ENCODE measurements at places on chromosomes 2 and 18.

GRCh38 chr2:55120634-55121359, 70.5 kb upstream of the RTN4 start:
- peak; percentile 46 for DNase-seq

- DNase-seq = no peak
Measured at GRCh38 chr2:177970670-177971454, 101.7 kb downstream of the PDE11A start.

- DNase-seq = no peak
Measured at GRCh38 chr2:31402388-31402787, 12.2 kb downstream of the XDH start.

DNA sequence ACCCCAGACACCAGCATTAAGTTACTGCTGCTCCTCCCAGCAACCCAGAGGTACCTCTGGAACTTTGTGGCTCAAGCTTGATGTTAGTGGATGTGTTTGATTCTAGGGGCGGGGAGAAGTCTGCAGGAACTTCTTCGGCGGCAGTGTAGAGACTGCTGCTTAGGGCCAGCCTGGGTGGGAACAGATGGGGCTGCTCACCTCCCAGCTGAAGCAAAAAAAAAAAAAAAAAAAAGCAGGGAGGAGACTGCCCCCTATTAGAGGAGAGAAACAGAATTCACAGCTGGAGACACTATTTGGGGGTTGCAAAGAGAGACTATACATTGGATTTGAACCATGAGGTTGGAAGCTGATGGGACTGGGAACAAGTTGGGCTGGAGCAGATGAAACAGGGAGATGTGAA, 28.6 kb upstream of the FAM136A start:
- DNase-seq = no peak

GRCh38 chr18:697800-698199, 14.6 kb downstream of the ENOSF1 start:
- DNase-seq = no peak

GRCh38 chr2:109457794-109458193, 156.0 kb downstream of the SEPTIN10 start:
- peak; percentile 22 for DNase-seq

GRCh38 chr2:236363711-236364277, 99.6 kb upstream of the ASB18 start:
- DNase-seq = no peak

DNA sequence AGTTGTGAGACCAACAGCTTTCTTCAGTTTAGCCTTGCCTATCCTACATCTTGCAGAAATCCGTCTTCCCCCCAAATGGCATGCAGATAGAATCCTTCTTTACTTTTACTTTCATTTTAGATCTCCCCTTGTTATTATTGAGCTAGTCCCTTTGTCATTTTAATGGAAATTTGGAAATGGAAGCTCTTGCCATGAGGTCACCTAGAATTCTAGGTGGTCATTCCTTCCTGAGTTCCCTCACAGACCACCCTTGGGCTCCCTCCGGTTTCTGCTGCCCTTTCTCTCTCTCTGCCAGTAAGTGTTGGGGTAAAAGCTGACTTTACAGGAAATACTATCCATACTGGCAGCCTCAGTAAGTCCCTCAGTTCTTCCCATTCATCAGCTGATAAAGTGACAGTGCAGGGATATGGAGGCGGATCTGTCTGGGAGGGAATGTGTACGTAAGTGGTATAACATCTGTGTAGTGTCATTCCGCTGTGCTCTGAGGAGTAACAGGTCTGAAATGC, 30.2 kb downstream of the ARHGAP25 start:
- no peak for DNase-seq

GRCh38 chr18:23113576-23113975, 21.7 kb upstream of the CABLES1 start:
- DNase-seq = no peak

- no peak for DNase-seq
Measured at GRCh38 chr2:159728629-159729028, 16.3 kb downstream of the MARCHF7 start.

DNA sequence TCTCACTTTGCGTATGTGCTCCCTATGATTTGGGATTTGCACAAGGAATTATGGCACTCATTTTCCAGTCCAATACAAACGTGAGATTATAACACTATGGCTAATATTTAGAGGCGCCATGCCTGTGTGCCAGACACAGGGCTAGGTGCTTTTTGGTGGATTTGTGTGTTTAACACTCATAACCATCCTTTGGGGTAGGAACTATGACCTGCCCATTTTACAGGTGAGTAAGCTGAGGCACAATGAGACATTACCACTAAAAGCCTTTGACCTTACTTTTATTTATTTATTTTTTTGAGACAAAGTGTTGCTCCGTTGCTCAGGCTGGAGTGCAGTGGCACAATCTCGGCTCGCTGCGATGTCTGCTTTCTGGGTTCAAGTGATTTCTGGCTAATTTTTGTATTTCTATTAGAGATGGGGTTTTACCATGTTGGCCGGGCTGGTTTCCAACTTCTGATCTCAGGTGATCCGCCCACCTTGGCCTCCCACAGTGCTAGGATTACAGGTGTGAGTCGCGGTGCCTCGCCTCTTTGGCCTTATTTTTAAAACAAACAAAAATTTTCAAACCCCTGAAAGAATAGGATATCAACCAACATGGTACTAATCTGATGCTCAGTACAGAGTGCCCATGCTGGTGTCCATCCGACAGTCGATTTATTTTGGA, 26.6 kb upstream of the GLI2 start:
- DNase-seq = no peak

- no peak for DNase-seq
Measured at GRCh38 chr2:112920923-112921532, 10.1 kb downstream of the IL37 start.

DNA sequence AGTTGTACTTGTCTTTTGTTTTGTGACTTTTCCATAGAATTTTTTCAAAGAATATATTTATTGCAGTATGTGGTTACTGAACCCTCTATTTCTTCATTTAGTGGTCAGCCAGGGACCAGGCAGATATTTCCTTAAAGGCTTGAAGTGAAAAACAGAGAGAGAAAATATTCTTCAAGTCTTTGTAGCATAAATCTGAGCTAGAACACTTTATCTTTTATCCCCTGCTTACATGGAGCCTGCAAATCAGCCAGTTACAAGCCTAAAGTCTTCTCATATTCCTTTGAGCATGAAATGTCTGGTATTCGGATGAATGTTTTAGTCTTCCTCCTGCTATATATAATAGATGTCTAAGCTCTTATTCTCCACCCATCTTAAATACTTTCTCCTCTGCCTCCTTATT, 1557.5 kb upstream of the ACVR2A start:
- no peak for DNase-seq

DNA sequence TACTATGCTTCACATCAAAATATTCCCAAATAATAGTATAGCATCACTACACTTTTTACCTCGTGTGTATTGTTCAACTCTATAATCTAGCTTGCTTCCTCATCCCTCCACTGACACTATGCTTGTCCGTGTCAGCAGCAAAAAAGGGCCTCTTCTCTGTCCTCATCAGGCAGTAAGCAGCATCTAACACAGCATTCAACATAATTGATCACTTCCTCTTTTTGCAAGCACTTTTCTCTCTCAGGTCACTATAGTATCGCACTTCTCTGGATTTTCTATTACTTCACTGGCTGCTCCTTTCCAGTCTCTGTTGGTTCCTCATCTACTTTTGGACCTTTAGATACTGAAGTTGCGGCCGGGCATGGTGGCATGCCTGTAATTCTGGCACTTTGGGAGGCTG, 64.9 kb upstream of the ZSWIM2 start:
- DNase-seq = no peak

- DNase-seq = no peak
Measured at GRCh38 chr2:54306556-54306955, 50.5 kb upstream of the TSPYL6 start.

DNA sequence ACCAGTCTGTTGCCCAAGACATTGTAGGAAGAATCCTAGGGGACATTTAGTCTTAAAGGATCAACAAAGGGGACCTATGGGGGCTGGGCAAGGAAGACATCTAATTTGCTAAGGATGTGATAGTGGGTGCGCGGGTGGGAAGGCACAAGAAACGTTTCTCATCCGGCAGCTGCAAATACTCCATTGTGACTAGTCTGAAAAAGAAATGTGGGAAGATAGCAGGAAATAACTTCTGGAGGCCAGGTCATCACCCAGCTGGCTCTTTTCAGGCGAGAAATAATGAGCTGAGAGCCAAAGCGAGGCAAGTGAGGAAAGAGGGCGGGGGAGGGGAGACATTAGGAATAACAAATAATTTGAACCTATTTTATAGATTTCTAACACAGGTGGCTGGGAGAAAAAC, 70.3 kb upstream of the NCK2 start:
- DNase-seq = no peak

DNA sequence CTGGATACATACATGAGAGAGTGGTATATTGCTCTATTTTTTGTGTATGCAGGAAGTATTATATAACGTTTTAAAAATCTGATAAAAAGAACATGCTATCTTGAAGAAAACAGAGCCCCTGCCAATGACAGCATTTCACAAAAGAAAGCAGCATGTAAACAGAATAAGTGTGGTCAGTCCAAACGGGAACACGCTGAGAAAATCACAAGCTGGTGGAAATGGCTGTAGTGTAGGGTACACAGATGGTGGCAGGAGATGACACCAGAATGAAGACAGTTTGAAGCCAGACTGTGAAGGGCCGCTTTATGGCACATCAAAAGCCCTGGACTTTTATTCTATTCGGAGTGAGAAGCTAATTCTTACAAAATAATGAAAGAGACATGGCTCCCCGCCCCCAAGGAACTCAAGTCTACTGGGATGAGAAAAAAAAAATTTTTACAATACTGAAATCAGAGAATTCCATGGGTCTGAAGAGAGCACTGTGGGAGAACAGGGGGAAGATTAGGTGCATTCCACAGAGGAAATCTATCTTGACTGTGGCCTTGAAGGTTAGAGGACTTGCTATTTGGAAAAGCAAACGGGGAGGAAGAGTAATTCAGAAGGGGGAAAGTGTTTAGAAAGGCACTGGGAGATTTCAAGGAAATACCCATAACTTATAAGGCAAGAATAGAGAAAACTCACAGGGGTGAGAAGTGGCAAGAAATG, 217.7 kb upstream of the SMAD7 start:
- no peak for DNase-seq

DNA sequence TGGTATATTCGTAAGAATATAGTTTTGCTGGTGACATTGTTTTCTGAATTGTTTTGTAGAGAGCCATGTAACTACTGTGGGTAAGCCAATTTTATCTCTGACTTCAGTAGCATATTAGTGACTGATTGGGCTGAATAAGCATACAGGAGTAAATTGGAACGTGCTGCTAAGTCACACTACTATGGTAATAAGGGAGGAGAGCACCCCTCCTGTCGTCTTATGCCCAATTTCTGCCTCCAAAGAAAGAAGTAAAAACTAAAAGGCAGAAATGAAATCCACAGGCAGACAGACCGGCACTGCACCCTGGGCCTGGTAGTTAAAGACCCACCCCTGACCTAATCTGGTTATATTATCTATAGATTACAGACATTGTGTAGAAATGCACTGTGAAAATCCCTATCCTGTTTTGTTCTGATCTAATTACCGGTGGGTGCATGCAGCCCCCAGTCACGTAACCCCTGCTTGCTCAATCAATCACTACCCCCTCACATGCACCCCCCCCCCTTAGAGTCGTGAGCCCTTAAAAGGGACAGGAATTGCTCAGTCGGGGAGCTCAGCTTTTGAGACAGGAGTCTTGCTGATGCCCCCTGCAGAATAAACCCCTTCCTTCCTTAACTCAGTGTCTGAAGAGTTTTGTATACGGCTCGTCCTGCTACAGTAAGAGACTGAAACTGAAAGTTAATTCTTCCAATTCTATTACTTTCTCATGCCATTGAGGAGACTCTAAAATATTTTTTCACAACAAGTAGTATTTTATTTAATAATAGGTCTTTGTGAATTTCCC, 167.0 kb downstream of the ZNF804A start:
- no peak for DNase-seq

- DNase-seq = no peak
Measured at GRCh38 chr2:128868686-128869551, 550.3 kb upstream of the HS6ST1 start.

- no peak for DNase-seq
Measured at GRCh38 chr18:75214766-75215510, 4.3 kb downstream of the TSHZ1 start.

GRCh38 chr2:145256551-145256950, 736.6 kb upstream of the ZEB2 start:
- no peak for DNase-seq

DNA sequence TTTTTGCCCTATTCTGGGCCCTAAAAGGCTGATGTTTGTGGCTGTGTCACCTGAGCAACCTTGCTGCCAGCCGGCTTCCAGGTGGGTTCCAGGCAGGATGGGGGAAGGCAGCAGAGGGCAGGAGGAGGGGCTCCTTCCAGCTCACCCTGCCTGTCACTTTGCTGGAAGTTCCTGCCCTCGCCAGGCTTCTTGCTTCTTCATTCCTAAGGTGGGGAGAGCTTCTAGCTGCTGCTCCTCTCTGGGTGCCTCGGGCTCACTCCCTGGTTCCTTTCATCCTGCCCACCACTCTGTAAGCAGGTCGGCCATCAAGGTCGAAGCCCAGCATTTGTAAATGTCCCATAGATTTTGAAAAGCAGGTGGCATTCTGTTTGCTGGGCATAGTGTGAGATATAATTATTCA, 249.4 kb upstream of the HS6ST1 start:
- no peak for DNase-seq

- no peak for DNase-seq
Measured at GRCh38 chr2:71592181-71592711, 138.9 kb downstream of the DYSF start.

DNA sequence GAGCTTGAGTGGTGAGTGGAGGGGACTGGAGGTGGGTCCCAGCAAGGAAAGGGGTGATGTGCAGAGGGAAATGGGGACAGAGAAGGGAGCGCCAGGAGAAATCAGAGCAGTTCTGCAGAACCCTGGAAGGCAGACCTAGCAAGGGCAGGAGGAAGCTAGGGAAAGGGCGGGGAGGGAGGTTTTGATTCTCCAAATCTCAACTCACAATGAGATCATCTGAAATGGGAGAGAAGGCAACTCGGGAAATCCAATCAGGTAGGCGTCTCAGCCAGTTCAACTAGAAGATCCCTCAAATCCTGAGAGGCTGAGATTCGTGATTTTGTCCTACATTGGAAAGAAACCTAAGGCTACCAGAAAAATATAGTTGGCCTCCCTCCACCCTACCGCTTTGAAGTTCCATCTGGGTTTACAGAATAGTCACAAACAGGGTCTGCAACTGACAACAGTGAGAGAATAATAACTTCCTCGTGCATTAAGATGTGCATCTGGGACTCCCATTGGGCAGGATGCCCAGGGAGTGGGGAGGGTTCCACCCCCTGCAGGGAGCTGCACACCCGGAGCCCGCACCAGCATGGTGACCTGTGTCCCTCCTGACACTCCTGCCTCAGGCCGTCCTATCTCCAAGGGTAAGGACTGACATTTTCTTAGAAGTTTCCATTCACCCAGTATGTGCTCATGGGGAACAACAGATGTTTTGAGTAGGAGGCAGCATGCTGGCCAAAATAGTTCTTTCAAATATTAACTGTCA, 113.3 kb upstream of the ODC1 start:
- no peak for DNase-seq

All from HEK293T (cell line).